8988T (cell line): ENCODE measurements at places on chromosomes 2 and 18.
A peak's percentile ranks its signal among the peaks of the same experiment; 100 is the strongest.

DNA sequence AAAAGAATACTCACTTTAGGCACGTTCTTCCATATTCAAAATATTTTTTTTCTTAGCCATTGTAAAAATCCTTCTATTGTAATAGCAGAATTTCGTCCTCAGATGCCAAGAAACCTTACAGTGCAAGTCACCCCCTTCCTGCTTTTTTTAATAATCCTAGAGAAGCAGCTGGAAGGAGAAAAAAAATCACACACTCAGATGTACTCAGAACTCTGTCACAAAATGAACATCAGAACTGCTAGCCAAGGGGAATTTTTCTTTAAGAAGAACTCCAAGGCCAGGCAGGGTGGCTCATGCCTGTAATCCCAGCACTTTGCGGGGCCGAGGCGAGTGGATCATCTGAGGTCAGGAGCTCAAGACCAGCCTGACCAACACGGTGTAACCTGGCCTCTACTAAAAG lies 127.3 kb upstream of the SPATS2L start:
- DNase-seq: no peak

GRCh38 chr2:96163768-96164429 lies 18.7 kb upstream of the DUSP2 start:
- no peak for DNase-seq

- no peak for DNase-seq
Measured at GRCh38 chr2:220473611-220474010, 846.2 kb downstream of the SLC4A3 start.

DNA sequence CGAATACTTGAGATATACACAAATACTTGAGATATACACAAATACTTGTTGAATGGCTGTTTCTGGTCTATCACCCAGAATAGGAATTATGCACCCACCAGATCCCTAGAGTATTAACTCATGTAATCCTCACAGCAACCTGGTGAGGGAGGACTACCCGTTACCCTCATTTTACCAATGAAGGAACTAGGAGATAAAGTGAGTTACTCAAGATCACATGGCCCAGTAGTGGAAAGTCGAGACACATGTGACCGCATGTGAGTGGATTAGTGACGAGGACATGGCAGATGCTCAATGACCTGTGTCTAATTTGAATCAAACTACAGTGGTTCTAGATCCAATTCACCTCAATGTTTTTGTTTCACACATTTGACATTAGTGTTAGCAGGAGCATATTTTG lies 2.4 kb downstream of the MOGAT1 start:
- DNase-seq: no peak

- no peak for DNase-seq
Measured at GRCh38 chr2:186919296-186919695, 70.3 kb upstream of the ZSWIM2 start.

DNA sequence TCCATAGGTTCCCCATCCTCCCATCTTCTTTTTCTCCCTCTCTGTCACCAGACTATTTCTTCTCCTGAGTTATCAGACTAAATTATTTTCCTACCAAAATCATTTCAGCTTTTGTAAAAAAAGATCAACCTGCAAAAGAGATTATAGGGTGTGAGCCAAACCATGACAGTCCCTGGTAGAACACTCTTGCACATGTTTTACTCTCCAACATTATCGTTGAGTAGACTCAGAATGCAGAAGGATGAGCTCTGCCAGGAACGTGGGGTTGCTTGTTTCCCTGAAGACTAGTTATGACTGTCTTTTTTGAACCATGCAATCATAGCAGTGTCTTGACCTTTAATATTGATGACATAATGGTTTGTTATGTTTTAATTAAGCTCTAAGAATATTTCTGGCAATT lies 360.1 kb upstream of the VWC2L start:
- no peak for DNase-seq

- DNase-seq: peak; percentile 80
Measured at GRCh38 chr2:241066893-241067341, 35.2 kb downstream of the MTERF4 start.

GRCh38 chr2:143482316-143482715 lies 353.1 kb downstream of the ARHGAP15 start:
- DNase-seq: no peak

DNA sequence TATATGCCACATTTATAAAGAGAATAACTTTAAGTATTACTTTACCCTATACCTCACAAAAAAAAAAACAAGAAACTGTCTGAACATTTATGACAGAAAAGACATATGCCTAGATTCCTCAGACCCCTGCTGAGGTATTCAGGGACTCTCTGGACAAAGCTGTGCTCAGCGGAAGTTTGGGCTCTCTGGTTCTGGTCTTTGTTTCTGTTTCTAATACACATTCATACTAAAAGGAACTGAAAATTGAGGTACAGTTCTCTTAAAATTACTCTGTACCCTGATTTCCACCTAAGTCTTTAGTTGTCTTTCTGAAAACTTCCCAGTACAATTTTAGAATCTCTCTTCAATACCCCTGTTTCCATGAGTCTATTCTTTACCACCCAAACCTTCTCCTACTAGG lies 160.3 kb downstream of the IKZF2 start:
- DNase-seq: no peak

GRCh38 chr2:47072728-47073191 lies 82.3 kb downstream of the STPG4 start:
- no peak for DNase-seq

- DNase-seq: no peak
Measured at GRCh38 chr2:16716944-16717343, 51.3 kb upstream of the CYRIA start.

DNA sequence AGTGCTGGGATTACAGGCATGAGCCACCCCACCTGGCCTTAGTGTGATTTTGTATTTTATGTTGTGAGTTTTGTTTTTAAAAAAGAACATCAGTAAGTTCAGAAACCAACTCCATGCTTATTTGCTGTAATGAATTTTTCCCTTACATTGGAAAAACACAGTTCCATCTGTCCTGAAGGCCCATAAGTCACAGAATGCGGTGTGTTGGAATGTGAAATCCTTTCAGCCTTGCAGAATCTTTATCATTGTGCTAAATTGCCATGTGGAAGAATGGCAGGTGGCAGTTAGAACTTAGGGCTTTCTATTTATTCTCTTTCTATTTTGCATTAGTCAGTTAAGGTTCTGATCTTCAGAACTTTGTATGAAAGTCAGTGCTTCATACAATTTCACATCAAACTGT lies 52.6 kb downstream of the NEDD4L start:
- no peak for DNase-seq

DNA sequence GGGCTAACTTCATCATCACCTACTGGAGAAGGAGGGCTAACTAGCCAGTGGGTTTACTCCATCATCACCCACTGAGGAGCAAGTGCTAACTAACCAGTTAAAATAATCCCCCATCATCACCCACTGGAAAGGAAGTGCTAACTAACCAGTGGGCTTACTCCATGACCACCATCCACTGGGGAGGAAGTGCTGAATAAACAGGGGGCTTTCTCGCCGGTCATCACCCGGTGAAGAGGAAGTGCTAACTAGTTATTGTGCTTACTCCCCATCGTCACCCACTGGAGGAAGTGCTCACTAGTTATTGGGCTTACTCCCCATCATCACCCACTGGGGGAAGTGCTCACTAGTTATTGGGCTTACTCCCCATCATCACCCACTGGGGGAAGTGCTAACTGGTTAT lies 124.4 kb upstream of the SALL3 start:
- no peak for DNase-seq

DNA sequence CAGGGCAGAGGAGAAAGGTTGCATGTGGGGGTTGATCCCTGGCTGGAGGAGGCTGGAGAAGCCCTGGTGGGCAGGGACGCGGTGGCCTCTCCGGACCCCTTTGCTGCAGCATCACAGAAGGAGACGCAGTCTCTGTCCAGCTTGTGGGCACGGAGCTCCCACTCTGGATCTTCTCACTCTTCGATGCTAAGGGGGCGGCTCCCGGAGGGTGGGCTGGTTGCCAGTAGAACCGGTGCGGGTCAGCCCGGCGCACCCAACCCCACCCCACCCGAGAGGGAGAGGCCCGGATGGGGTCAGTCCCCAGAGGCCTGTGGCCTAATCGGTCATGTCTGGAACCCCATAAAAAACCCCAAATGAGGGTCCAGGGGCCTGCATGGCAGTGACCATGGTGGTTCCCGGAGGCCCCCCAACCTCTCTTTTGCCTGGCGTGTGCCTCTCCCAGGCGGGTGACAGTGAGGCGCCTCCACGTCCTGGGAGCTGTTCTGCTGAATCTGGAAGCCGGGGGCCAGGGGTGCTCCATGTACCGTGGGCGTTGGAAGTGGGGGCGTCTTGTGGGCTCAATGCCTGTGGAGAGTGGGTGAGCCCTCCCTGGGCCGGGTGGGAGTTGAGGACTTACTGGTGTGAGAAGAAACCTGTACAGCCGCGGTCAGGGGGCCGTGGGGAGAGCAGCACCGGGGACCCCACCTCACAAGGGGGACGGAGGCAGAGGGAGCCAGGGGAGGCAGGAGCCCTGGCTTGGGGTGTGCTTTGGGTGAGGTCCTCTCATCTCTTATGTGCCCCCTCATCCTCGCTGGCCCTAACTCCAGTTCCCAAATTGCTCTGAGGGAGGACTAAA lies 79.6 kb downstream of the RTP5 start:
- DNase-seq: no peak

GRCh38 chr18:31429623-31430022 lies 17.9 kb upstream of the DSG3 start:
- no peak for DNase-seq
